ENCODE measurements at places on chromosomes 2 and 18. TPM values are rescaled to one million over a fixed set of nuclear protein-coding genes. Genes with fewer than 3 reads are reported as not detected.

NEU2 gene
- total RNA-seq: not detected

NEURL3 gene
- 0.70 TPM for total RNA-seq

PLCL1 gene
- total RNA-seq: 2.9 TPM

SKOR2 gene
- not detected for total RNA-seq

KCNG2 gene
- total RNA-seq: not detected

C2orf15 gene
- 4.9 TPM for total RNA-seq

VWA3B gene
- total RNA-seq: 1.7 TPM

GRHL1 gene
- total RNA-seq: 61.6 TPM

CABLES1 gene
- 8.1 TPM for total RNA-seq

PROKR1 gene
- total RNA-seq: not detected

TMEM163 gene
- total RNA-seq: 10.1 TPM

ALK gene
- 0.36 TPM for total RNA-seq

CWC22 gene
- 22.3 TPM for total RNA-seq

LCT gene
- total RNA-seq: not detected

ERICH2 gene
- 1.4 TPM for total RNA-seq

SERPINB4 gene
- total RNA-seq: not detected

NYAP2 gene
- 1.5 TPM for total RNA-seq

CNGA3 gene
- not detected for total RNA-seq

AP1S3 gene
- total RNA-seq: 52.7 TPM

RIT2 gene
- total RNA-seq: not detected

RSAD2 gene
- 4.4 TPM for total RNA-seq

NCK2 gene
- 40.9 TPM for total RNA-seq

ATP6V1B1 gene
- 2.4 TPM for total RNA-seq

GAREM1 gene
- 26.8 TPM for total RNA-seq

PARD6G gene
- total RNA-seq: 26.4 TPM

NT5C1B gene
- not detected for total RNA-seq

LYG2 gene
- not detected for total RNA-seq

KCMF1 gene
- total RNA-seq: 55.2 TPM

ALLC gene
- total RNA-seq: not detected

NGEF gene
- total RNA-seq: 8.1 TPM

IL1F10 gene
- not detected for total RNA-seq

NEB gene
- total RNA-seq: 2.5 TPM

MEIS1 gene
- total RNA-seq: 105 TPM

MERTK gene
- total RNA-seq: 33.5 TPM

UPP2 gene
- not detected for total RNA-seq

ROCK1 gene
- 70.2 TPM for total RNA-seq

ATOH8 gene
- total RNA-seq: 21.8 TPM

CLEC4F gene
- 1.2 TPM for total RNA-seq

PRLH gene
- not detected for total RNA-seq

FAM117B gene
- total RNA-seq: 20.6 TPM

TMEM247 gene
- total RNA-seq: not detected

SERPINB11 gene
- not detected for total RNA-seq

ANKRD62 gene
- not detected for total RNA-seq

SATB2 gene
- 2.7 TPM for total RNA-seq

IL1R1 gene
- total RNA-seq: 93.3 TPM

MROH2A gene
- 9.3 TPM for total RNA-seq

LDLRAD4 gene
- 39.7 TPM for total RNA-seq

POTEI gene
- not detected for total RNA-seq

MATN3 gene
- 2.2 TPM for total RNA-seq

CFC1 gene
- not detected for total RNA-seq

SLC14A1 gene
- 136 TPM for total RNA-seq

SLC4A1AP gene
- 19.7 TPM for total RNA-seq

NCKAP5 gene
- 7.3 TPM for total RNA-seq
